Activated T-cell treated with anti-CD3 and anti-CD28 coated beads, Interleukin-2, amount 50 U/mL, for 4 hours (primary cell): ENCODE measurements at places on chromosomes 5 and 9.
A peak's percentile ranks its signal among the peaks of the same experiment; 100 is the strongest.

DNA sequence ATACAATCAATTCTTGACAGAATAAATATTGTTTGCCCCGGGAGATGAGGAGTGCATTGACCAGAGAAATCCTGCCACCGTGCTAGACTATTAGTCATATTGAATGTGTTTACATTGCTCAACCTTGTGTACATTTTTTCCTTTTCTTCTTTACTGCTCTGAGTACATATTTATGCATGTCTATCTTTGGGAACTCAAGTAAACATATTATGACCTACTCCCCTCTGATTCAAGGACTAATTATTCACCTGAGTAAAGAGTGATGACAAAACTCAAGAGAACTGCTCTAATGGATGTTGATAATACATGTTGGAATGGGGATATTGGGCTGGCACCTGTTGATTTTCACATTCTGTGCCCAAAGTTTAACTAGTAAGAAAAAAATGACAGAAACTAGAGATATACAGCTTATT lies 3.9 kb upstream of the SPINK1 start:
- no peak for DNase-seq

DNA sequence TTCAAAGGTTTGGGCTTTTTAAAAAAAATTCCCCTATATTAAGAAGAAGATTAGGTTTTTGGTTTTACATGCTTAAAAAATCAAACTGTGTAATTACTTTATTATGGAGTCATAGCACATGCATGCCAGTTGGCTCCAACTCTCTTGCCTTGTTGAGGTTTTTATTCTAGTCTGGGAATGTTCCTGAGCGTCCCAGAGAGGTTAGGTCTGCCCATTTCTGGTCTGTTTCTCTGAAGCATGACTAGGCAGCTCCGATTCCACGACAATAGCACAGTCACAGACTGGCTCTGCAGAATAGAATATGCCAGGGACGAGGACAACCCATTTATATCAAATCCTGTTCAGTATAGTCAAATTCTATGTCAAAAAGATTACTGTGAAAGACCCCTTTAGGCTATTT lies 217.0 kb downstream of the PCSK5 start:
- no peak for DNase-seq

GRCh38 chr5:96852759-96853158 lies 23.5 kb upstream of the ERAP2 start:
- DNase-seq, result no peak

DNA sequence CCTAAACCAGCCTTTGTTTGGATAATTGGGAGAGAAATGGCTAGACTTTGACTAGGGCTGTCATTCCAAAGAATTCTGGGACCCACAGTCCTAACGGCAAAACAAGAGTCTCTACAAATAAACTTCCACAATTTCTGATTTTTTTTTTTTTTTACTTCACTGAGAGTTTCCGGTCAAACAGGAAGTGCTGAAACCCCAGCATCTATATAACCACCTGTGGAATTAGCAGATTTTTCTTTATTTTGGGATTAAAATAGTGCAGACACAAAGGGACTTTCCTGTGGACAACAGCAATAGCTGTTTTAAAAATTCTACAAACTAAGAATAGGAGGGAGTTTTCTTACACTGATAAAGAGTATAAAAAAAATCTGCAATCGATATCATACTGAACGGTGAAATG lies 157.4 kb downstream of the ARSB start:
- DNase-seq, result no peak

- DNase-seq, result no peak
These were observed 137.5 kb downstream of the ICE1 start for GRCh38 chr5:5560016-5560415.

GRCh38 chr5:116382032-116382873 lies 192.4 kb downstream of the SEMA6A start:
- DNase-seq, result no peak

- no peak for DNase-seq
These were observed 299.1 kb upstream of the EFNA5 start for GRCh38 chr5:107969847-107970246.

GRCh38 chr5:143887903-143888665 lies 76.1 kb downstream of the HMHB1 start:
- no peak for DNase-seq

DNA sequence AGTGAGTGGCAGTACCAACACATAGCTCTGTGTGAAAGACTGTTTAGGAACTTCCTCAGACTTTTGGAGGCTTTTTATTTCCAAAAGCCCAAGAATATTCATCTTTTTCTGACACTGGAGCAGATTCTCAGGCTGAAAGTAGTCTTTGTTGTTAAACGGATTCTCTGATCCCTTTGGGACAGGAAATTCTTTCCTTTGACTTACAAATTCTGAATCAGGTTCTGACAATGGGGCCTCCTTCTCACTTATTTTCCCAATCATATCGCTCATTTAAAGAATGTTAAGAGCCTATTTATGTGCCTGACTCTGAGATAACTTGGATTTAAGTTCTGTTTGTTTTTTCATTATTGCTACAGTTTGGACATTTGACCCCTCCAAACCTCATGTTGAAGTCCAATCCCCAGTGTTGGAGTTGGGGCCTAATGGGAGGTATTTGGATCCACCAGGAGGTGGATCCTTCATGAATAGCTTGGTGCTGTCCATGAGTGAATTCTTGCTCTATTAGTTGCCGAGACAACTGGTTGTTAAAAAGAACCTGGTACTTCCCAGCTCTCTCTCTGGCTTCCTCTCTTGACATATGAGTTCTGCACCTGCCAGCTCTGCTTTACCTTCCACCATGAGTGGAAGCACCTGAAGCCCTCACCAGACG lies 4.1 kb upstream of the ADGRV1 start:
- DNase-seq, result no peak

DNA sequence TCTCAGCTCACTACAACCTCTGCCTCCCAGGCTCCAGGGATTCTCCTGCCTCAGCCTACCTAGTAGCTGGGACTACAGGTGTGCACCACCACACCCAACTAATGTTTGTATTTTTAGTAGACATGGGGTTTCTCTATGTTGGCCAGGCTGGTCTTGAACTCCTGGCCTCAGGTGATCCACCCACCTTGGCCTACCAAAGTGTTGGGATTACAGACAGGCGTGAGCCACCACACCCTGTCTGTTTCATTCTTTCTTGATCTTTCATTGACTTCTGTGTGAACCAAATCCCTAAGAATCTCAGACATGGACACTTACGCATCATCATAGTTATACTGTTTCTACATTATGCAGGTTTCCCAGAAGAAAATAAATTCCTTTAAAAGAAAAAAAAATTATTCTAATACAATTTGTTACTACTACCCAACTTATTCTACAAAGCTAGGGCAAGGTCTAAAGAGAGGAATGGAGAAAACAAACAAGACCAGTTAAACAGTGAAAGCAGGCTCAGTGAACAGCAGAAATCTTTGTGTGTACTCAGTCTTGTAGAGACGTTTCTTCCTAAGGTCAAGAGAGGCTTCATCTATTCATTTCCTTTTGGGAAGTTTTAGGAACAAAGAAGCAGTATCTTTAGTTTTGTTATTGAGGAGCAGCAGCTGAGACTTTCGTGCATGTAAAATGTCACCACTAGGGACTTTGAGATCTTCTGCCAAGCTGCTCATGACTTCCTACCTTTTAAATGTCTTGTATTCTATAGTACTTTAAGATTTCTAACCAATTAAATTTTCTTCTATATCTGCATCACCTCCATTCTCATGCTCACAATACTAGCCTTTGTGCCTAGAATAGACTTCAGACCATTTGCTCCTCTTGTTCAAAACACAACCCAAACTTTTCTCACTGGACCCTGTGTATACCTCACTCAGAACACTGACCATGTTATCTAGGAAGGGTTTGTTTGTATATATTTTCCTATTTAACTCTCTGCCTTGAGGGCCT lies 5.6 kb upstream of the HMGCR start:
- no peak for DNase-seq

GRCh38 chr9:119884438-119884837 lies 515.2 kb upstream of the BRINP1 start:
- no peak for DNase-seq

DNA sequence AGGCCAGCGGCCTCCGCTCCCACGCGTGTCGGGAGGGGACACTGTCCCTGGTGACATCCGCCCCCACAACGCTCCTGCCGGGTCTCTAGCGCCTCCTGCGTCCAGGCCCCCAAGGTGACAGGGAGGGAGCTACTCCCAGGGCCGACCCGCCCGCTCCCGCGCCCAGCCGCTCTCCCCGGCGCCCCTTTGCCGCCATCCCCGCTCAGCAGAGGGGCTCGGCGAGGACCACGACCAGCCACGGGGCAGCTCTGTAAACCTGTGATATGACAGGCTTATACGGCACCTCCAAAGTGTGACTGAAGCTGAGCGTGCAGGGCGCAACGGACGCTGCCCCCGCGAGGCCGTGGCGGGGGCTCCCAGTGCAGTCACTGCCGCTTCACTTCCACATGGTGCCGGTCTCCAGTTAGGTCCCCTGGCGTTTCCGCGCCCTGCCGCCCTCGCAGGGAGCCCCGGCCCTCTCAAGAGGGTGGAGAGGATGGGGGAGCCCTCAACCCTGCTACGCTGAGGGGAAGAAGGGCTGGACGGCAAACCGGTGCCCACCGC lies 978 bp upstream of the ADCY2 start:
- DNase-seq, result no peak

- DNase-seq, result peak; percentile 39
These were observed 30.9 kb downstream of the GALNT10 start for GRCh38 chr5:154221371-154221896.

DNA sequence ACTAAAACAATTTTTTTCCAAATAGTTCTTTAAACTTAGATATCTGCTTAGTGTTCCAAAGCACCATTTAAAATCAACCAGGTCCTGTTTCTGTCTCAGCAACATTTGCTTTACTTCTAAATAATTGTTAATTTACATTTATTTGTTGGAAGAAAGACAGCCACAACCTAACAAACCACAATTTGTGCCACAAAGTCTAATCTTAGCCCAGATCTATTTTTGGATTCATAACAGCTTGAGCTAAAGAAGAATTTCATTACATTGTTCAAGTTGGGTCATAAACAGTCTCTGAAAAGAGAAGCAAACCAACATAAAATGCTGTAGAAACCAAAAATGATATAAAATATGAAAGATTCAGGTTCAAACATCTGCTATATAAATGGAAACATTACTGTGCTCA lies 24.4 kb downstream of the MLLT3 start:
- DNase-seq, result no peak

GRCh38 chr5:54021431-54022164 lies 288.8 kb downstream of the ARL15 start:
- DNase-seq, result no peak

- no peak for DNase-seq
These were observed 110.0 kb upstream of the DMAC1 start for GRCh38 chr9:7909537-7909936.

- no peak for DNase-seq
These were observed 11.4 kb downstream of the CHD1 start for GRCh38 chr5:98917433-98917832.

DNA sequence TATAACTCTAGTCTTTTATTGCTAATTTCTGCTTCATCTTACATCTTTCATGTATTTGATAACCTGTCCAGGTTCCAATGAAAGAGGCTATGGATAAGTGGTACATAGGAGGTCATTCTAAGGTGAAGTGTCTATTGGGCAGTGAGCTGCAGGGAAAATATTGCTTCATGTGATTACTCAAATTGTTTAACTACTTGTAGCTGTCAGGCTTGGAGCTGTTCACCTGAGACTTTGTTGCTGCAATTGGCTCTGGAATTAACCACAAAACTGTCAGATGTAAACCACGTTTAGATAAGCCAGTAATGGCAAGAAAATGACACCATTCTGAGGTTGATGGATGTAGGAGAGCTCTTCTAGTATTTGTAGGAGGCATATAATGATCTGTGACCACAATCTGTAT lies 26.0 kb downstream of the ADAMTSL1 start:
- DNase-seq, result no peak

GRCh38 chr5:146193285-146193684 lies 10.1 kb upstream of the RBM27 start:
- no peak for DNase-seq

DNA sequence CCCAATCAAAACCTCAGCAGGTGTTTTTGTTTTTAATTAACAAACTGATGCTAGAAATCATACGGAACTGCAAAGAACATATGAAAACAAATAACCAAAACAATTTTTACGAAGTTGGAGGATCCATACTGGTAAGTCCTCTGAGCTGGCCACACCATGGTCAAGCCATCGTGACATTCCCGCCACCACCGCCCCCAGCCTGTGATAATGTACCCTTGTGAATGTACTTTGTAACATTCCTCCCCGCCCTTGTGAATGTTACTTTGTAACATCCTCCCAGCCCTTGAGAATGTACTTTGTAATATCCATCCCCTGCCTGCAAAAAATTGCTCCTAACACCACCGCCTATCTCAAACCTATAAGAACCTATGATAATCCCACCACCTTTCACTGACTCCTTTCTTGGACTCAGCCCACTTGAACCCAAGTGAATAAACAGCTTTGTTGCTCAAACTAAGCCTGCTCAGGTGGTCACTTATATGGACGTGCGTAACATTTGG lies 63.3 kb downstream of the RAPGEF6 start:
- DNase-seq, result no peak

GRCh38 chr9:125409217-125409636 lies 147.6 kb downstream of the GAPVD1 start:
- DNase-seq, result no peak

DNA sequence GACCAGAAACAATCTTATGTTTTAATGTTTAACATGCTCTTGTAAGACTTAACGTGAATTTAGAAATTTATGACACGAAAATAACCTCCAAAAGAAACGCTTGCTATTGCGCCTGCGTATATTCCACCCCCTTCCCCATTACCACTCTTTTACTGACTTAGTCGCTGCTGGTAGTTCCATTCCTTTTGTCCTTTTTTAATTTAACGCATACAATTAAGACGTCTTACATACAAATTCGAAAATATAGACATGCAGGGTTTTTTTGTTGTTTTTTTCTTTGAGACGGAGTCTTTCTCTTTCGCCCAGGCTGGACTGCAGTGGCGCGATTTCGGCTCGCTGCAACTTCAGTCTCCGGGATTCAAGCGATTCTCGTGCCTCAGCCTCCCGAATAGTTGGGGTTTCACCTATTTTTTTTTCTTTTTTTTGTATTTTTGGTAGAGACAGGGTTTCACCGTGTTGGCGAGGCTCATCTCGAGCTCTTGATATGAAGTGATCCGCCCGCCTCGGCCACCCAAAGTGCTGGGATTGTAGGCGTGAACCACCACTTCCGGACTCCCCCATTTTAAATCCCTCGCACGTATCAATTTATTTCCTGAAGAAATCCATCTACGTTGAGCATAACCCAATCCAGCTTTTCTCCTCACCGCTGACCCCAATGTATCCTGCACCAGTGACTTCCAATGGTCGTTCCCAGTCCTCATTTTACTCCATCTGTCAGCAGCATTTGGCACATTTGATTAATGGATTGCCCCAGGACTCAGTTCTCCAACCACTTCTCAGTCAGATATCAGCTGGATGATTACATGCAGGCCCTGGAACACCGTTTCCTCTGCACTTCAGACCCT lies 684 bp upstream of the MED7 start:
- DNase-seq, result peak; percentile 21

- DNase-seq, result no peak
These were observed 30.6 kb upstream of the IQGAP2 start for GRCh38 chr5:76372323-76373054.

DNA sequence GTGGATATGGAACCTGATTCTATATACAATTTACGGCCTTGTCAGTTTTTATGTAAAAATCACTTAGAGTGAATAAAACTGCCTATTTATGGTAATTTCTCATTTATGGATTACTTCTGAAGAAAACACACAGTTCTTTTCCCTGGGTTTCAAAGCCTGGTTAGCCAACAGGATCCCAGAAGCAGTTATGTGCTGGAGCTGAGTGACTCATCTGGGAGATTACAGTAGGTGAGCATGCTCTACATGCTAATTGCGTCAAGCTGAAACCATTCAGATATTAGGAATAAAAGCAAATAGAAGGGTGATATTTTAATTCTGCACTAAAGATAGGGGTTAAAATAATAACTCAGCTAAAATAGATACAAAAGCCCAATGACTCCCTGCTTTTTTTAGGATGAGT lies 47.8 kb downstream of the PDE4D start:
- no peak for DNase-seq
